NCI-H510A (cell line): ENCODE measurements at places on chromosomes 6 and 20.

DNA sequence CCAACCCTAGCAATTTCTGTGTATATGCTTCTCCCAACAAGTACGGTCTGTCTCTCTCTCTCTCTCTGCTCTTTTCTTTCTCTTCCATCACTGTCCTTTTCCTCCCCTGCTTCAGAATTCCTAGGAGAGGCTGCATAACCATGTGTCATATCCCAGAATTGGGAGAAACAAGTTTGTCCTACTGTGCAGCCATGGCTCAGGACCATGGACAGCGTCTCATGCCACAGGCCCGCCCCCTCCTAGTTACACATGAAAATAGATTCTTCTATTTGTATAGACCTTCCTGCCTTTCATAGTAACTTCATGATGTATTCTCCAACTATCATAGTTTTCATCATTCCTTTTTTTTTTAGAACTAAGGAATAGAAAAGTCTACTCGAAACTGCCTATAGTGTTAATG, 98.0 kb downstream of the FNDC1 start:
- no peak for DNase-seq

DNA sequence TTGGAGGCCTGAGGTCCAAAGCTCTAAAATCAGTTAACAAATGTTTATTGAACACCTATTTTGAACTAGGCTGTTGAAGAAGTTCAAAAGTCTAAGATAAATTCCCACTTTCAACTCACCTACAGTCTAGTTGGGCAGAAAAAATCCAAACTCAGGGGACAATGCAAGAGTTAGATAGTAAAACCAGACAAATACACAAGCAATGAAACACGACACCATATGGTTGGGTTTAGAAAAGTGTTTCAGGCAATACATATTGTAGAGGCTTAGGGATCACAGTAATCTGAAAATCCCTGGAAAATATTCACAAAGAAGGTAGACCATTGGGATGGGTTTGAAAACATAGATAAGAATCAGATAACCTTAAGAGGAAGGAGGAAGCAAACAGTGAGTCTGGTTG, 1.3 kb upstream of the CARMIL1 start:
- DNase-seq = no peak

- DNase-seq = peak; percentile 9
These were observed 535.2 kb upstream of the ID4 start for GRCh38 chr6:19301980-19302379.

GRCh38 chr6:119026822-119027221, 51.6 kb downstream of the FAM184A start:
- no peak for DNase-seq

DNA sequence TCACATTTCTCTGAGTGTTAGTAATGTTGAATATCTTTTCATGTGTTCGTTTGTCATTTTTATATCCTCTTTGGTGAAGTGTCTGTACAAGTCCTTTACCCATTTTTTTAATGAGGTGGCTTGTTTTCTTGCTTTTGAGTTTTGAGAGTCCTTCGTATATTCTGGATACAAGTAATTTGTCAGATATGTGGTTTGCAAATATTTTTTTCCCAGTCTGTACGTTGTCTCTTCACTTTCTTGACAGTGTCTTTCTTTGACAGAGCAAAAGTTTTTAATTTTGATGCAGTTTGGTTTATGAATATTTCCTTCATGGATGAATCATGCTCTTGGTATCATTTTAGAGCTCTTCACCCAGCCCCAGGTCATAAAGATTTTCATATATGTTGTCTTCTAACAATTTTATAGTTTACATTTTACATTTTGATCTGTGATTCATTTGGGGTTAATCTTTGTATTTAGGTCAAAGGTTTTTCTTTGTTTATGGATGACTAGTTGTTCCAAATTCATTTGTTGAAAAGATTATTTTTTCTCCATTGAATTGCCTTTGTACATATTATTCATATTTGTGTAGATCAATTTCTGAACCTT, 152.5 kb downstream of the MRPL14 start:
- DNase-seq = no peak

GRCh38 chr6:167826896-167827582, at the start of gene AFDN:
TSS of gene AFDN (plus strand) at chr6:167826911. CDS start at chr6:167827133, 222 bp downstream.
- no peak for DNase-seq

DNA sequence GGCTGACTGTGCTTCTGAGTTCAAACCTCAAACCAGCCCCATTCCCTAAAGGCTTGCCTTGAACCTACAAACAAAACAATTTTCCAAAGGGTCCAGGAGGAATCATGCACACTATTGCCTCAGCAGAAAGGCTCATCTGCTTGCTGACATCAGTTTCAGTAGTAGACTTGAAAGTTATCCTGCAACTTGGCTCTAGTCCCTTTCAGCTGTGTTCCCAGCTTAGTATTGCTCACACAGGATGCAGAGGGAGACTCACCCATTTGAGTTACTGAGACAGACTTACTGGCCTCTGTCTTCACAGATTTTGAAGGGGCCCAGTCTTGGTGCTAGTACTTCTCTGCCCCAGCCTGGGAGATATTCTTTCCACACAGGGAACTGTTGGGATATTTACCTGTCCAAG, 38.5 kb upstream of the TFB1M start:
- no peak for DNase-seq

DNA sequence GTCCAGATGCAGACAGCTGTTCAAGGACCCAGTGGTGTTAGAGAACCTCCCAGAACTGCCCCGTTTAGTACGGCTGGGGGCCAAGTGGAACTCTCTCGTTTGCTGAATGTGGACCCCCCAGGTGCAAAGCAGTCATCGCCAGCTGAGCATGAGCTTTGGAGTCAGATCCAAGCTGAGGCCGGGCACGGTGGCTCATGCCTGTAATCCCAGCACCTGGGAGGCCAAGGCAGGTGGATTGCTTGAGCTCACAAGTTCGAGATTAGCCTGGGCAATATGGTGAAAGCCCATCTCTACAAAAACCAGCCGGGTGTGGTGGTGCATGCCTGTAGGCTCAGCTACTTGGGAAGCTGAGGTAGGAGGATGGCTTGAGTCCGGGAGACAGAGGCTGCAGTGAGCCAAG, 29.7 kb downstream of the FOXC1 start:
- no peak for DNase-seq

- no peak for DNase-seq
These were observed 58.7 kb downstream of the PLEKHG1 start for GRCh38 chr6:150658421-150658820.
